K562 (cell line): ENCODE measurements at places on chromosomes 2 and 18. TPM values are rescaled to one million over a fixed set of nuclear protein-coding genes. Genes with fewer than 3 reads are reported as not detected.

DNA sequence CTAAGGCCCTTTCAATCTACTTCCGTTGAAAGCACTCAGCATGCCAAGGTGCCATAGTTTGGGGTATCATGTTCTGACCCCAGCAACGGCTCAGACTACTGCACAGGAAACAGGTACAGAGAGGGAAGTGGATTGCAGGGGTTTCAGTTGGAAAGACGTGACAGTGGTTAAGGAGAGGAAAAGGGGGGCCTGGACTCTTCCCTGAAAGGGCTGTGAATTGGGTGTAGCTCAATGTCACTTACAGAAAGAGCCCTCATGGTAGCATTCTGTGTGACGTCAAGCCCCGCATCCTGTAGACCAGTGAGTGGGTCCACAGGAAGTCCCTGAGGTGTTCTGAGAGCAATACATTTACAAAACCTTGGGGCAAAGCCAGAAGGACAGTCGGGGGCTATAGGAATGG is 121.5 kb upstream of the GYPC start:
- H3K27ac ChIP-seq, result no peak overlapping the region
- no peaks in the 10 kb centered on the region for H3K4me1 ChIP-seq
- H3K27me3 ChIP-seq, result no peaks in the 10 kb centered on the region; the same call in 2 of the 3 replicates
- no peak for DNase-seq
- no peak overlapping the region for H3K4me3 ChIP-seq

- DNase-seq, result no peak
- no peak overlapping the region for H3K27ac ChIP-seq
- no peaks in the 10 kb centered on the region for H3K36me3 ChIP-seq
- no peak overlapping the region for H3K4me3 ChIP-seq
- H3K4me1 ChIP-seq, result no peaks in the 10 kb centered on the region
Observed at GRCh38 chr2:2623939-2624338, 292.9 kb upstream of the MYT1L start.

DNA sequence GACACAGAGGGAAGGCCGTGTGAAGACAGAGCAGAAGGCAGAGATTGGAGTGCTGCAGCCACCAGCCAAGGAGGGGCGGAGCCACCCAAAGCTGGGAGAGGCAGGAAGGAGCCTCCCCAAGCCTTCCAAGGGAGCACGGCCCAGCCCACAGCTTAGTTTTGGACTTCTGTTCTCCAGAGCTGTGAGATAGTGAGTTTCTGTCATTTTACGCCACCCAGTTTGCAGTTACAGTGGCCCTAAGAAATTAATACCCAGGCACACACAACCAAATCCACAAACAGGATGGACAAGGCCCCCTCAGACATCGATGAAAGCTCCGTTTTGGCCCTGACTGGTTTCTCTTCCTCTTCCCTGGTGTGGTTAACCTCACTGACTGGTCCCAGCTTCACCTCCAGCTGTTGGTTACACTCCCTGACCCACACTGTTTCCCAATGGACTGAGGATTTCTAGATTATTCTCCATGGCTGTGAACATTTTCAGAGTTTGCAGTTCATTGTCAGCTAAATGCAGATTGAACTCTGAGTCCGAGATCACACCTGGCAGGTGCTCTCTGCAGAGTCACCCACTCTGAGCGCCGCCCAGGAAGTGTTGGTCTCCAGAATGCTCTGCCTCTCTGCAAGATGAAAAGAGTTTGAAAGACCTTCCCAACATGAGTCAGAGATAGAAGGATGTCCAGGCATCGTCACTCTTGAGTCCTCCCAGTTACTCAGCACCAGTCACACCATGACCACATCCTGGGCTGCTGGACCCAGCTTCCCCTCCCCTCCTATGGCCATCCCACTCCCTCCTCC is 100.2 kb downstream of the TWIST2 start:
- DNase-seq, result no peak
- H3K27me3 ChIP-seq, result peaks cover 25% of the 10 kb centered on the region
- no peak overlapping the region for H3K4me3 ChIP-seq
- H3K27ac ChIP-seq, result no peak overlapping the region

GRCh38 chr2:241837197-241837965 is 21.3 kb downstream of the PDCD1 start:
- H3K27ac ChIP-seq, result no peak overlapping the region
- DNase-seq, result no peak
- H3K36me3 ChIP-seq, result no peaks in the 10 kb centered on the region
- no peak overlapping the region for H3K4me3 ChIP-seq

GRCh38 chr18:50586710-50587109 is 26.8 kb downstream of the MAPK4 start:
- no peak overlapping the region for H3K4me3 ChIP-seq
- DNase-seq, result no peak
- H3K27ac ChIP-seq, result no peak overlapping the region
- no peaks in the 10 kb centered on the region for H3K4me1 ChIP-seq

DNA sequence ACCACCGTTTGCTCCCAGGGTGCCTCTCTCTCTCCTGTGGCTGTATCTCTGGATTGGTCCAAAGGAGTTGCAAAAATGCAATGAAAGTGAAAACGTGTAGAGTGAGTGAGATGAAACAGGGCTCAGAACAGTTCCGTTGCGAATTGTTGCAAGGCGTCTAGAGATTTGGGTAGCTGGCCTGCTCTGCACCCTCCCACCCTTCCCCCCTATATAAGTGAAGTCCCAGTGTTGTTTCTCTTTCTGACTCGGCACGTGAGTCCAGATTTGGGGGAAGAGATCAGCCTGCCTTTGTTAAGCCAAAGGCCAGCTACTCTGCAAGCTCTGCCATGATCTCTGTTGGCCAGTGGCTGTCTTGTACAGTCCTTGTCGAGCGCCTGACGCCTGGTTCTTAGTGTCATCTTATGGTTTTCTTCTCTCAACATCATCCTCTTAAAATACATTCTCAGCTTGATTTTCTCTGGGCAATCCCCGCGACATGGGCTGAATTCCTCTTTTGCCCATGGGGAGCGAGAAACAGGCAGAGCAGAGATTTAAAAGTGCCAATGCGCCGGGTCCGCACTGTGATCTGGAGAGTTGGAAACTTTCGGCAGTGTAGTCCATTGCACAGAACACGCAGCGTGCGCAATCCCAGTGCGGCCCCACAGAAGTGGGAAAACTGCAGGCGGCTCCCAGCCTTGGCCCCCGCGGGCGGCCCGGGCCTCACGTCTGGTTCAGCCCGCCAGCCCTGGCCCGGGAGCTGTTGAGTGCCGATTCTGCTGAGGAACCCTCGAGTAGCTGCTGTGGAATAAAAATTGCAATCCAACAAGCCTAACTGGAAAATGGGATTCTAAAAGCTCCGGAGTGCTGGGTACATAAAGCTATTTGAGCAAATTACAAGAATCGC is 9.3 kb downstream of the MEIS1 start:
- H3K4me1 ChIP-seq, result no peaks in the 10 kb centered on the region
- peaks cover 13% of the 10 kb centered on the region; the same call in 2 of the 3 replicates for H3K36me3 ChIP-seq
- DNase-seq, result no peak
- no peak overlapping the region for H3K4me3 ChIP-seq

GRCh38 chr18:23844991-23845680 is 155.9 kb downstream of the LAMA3 start:
- no peak for DNase-seq
- H3K4me3 ChIP-seq, result no peak overlapping the region
- H3K36me3 ChIP-seq, result no peaks in the 10 kb centered on the region
- H3K27ac ChIP-seq, result no peak overlapping the region
- no peaks in the 10 kb centered on the region; the same call in 1 of the 2 replicates for H3K4me1 ChIP-seq

- H3K36me3 ChIP-seq, result peaks cover 70% of the 10 kb centered on the region
- no peaks in the 10 kb centered on the region for H3K27me3 ChIP-seq
- no peak overlapping the region for H3K4me3 ChIP-seq
- peak; percentile 13 for DNase-seq
- H3K27ac ChIP-seq, result no peak overlapping the region
- H3K4me1 ChIP-seq, result no peaks in the 10 kb centered on the region
Observed at GRCh38 chr2:199405241-199405640, 52.5 kb downstream of the SATB2 start.

DNA sequence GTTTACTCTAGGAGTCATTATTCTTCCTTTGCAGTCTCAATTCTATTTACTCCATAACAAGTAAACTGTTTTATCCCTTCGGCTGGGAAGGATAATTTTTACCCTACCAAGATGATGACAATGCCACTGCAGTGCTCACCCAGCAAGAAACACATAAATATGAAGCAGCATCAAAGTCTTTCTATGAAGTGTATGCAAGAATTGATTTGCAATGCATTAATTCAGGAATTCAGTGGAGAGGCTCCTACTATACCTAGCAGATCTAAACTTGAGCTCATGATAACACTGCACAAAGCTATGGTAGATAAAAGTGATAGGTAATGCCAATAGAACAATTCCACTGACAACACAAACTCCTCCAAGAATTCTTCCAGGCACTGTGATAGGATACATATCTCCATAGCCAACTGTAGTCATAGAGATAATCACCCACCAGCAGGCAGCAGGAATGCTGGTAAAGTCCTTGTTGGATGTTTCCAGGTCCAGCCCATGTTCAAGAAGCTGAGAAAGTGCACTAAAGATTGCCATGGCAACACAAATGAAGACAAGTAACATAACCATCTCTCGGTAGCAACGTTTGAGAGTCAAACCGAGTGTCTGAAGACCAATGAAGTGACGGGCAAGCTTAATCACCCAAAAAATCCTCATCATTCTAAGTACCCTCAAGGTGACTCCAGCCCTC is 49.9 kb downstream of the KCNG3 start:
- H3K27me3 ChIP-seq, result peaks cover 11% of the 10 kb centered on the region
- H3K27ac ChIP-seq, result no peak overlapping the region
- H3K4me3 ChIP-seq, result no peak overlapping the region
- no peaks in the 10 kb centered on the region for H3K4me1 ChIP-seq
- no peaks in the 10 kb centered on the region for H3K36me3 ChIP-seq
- DNase-seq, result no peak

- no peak within 1 kb of the TSS for H3K27ac ChIP-seq
- H3K4me3 ChIP-seq, result no peak within 1 kb of the TSS
- peaks cover 33% of the 10 kb centered on the region for H3K27me3 ChIP-seq
- peak; percentile 30 for DNase-seq
Observed at GRCh38 chr2:192194866-192195547, at the start of gene TMEFF2. TSS of gene TMEFF2 (minus strand) at chr2:192194933. CDS start at chr2:192194524, 409 bp downstream.

- no peaks in the 10 kb centered on the region for H3K36me3 ChIP-seq
- H3K4me1 ChIP-seq, result no peaks in the 10 kb centered on the region
- H3K27ac ChIP-seq, result no peak overlapping the region
Observed at GRCh38 chr18:30491815-30492551, 550.6 kb downstream of the DSC3 start.

DNA sequence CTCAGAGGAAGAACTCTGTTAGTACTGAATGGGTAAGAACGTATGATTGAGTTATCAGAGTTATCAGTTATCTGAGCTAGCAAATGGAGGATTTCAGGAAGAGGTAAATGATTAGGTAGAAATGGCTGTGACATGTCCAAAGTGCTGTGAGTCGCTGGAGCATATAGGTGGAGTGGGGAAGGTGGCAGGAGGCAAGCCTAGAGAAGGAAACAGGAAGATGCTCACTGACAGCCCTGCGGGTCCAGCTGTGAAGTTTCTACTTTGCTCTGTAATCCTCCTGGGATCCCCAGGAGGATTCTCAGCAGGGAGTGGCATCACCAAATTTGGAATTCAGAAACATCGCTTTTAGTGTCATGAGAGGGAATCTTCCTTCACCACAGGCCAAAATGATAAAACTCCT is 52.0 kb downstream of the GYPC start:
- peaks cover 4% of the 10 kb centered on the region for H3K27me3 ChIP-seq
- H3K4me3 ChIP-seq, result no peak overlapping the region
- no peaks in the 10 kb centered on the region for H3K36me3 ChIP-seq

GRCh38 chr2:37190290-37190689 is 1.8 kb upstream of the SULT6B1 start:
- 0 out of 2 replicates have a peak, but pooled peaks cover 3% of the 10 kb centered on the region for H3K4me1 ChIP-seq
- no peak overlapping the region for H3K27ac ChIP-seq
- peaks cover 8% of the 10 kb centered on the region; the same call in 1 of the 3 replicates for H3K27me3 ChIP-seq
- DNase-seq, result no peak
- no peak overlapping the region for H3K4me3 ChIP-seq

DNA sequence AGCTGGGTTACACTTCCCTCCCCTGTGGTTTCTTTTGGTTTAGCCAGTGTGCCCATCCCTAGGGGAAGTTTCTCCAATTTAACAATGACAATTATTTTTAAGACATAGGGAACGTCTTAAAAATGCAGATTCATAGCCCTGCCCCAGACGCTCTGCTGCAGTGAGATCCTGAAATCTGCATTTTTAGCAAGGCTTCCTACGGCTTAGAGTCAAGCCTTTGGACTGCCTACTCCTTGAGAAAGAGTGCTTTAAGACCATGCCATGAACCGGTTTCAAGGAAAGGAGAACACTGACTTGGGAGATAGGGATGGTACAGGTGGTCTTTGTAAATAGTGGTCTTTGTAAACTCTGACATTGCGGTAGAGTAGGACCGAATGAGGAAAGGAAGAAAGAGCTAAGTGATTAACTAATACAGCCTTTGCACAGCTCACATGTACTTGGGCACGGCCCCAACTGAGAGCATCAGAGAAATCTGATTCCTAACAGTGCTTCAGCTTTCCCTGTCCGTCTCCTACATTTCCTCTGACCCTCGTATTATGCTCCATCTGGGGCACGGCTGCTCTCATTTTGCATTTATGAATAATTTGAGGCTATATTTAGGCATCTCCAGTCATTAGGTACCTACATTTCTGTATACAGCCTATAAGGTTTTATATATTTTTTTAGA is 217.6 kb upstream of the TANK start:
- DNase-seq, result no peak
- no peak overlapping the region for H3K4me3 ChIP-seq
- no peak overlapping the region for H3K27ac ChIP-seq
- H3K36me3 ChIP-seq, result no peaks in the 10 kb centered on the region
- no peaks in the 10 kb centered on the region for H3K27me3 ChIP-seq

- peaks cover 10% of the 10 kb centered on the region for H3K27me3 ChIP-seq
- H3K36me3 ChIP-seq, result no peaks in the 10 kb centered on the region
- DNase-seq, result no peak
- no peak overlapping the region for H3K4me3 ChIP-seq
Observed at GRCh38 chr18:55083461-55083860, 124.2 kb upstream of the CCDC68 start.

- H3K36me3 ChIP-seq, result no peaks in the 10 kb centered on the region
- no peaks in the 10 kb centered on the region for H3K4me1 ChIP-seq
- no peak overlapping the region for H3K27ac ChIP-seq
Observed at GRCh38 chr2:213166109-213166508, 14.7 kb upstream of the IKZF2 start.

ONECUT2 gene
- 1.9 and 2.5 TPM in 2 replicates for total RNA-seq

KATNAL2 gene
- total RNA-seq, result 0.40 and 0.91 TPM in 2 replicates

ZNF532 gene
- 0.42 and 0.47 TPM in 2 replicates for total RNA-seq

PROKR1 gene
- 0.18 and 0.22 TPM in 2 replicates for total RNA-seq

RND3 gene
- total RNA-seq, result 0.51 and 0.64 TPM in 2 replicates

CXCR1 gene
- not detected in 2 replicates for total RNA-seq

G6PC2 gene
- total RNA-seq, result 0.13 TPM in 1 of 2 replicates, not detected in the other

HOXD3 gene
- not detected in 2 replicates for total RNA-seq

FAHD2B gene
- 32.9 and 35.0 TPM in 2 replicates for total RNA-seq

FBXO15 gene
- 0.29 and 0.58 TPM in 2 replicates for total RNA-seq

MC5R gene
- total RNA-seq, result not detected in 2 replicates
